ENCODE measurements at places on chromosomes 6 and 20. TPM values are rescaled to one million over a fixed set of nuclear protein-coding genes. Genes with fewer than 3 reads are reported as not detected.

Gene EYS
- not detected for total RNA-seq

Gene XRN2
- 79.9 TPM for total RNA-seq

Gene DOK5
- 3.3 TPM for total RNA-seq

Gene HTR1E
- total RNA-seq: not detected

Gene TNFRSF21
- total RNA-seq: 0.76 TPM

Gene KHDC1
- 3.5 TPM for total RNA-seq

Gene SLC44A4
- not detected for total RNA-seq

Gene SLPI
- total RNA-seq: 25.7 TPM

Gene MEI4
- not detected for total RNA-seq

Gene ERVFRD-1
- total RNA-seq: not detected

Gene BPIFA1
- total RNA-seq: not detected

Gene ARMH2
- total RNA-seq: not detected

Gene IRF4
- not detected for total RNA-seq

Gene PPP1R16B
- total RNA-seq: not detected

Gene SLC2A10
- 13.2 TPM for total RNA-seq

Gene MAFB
- 0.52 TPM for total RNA-seq

Gene SLC17A3
- total RNA-seq: 0.86 TPM

Gene GPX5
- total RNA-seq: not detected

Gene ANKRD66
- not detected for total RNA-seq

Gene HSF2
- 15.6 TPM for total RNA-seq

Gene CHRNA4
- total RNA-seq: not detected

Gene SIRPB2
- total RNA-seq: not detected

Gene GSTA2
- not detected for total RNA-seq

Gene ID4
- 3.1 TPM for total RNA-seq

Gene MYT1
- total RNA-seq: not detected

Gene RIPPLY2
- not detected for total RNA-seq

All from MG63 (cell line).